Amygdala (tissue), 56 donors: ENCODE measurements at places on chromosomes 11 and 22.
A peak's percentile ranks its signal among the peaks of the same experiment; 100 is the strongest.

DNA sequence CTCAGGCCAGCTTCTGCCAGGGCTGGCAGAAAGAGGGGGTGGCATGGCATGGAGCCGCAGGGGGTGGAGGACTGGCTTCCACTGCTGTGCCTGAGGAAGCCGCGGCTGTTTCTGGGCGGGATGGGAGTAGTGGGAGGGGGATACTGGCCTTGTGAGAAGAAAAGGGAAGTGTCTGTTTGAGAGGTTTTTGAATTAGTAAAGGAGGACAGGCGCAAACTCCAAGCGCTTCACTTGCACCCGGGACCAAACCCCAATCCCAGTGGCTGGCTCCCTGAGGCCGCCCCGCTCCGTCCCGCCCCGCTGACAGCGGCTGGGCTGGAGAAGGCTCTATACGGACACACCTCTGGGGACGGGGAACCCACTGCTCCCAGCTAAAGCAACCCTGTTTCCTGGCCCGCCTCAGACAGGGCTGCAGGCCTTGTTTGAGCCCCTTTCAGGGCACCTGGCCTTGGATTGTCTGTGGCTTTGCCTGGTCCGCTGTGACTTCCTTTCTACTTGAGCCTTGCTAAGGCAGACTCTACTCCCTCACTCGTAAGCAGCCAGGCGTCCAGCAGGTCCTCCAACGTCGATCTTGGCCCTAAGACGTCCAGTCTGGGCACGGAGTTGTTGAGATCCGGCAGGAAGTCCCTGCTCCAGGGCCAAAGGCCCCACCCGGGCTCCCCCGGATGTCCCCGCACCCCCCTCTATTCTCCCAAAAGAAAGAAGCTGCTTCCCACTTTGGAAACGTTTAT lies 2.2 kb downstream of the APOA1 start:
- no peak for DNase-seq

- DNase-seq, result no peak
Measured at GRCh38 chr11:66473608-66474515, 6.4 kb upstream of the DPP3 start.

DNA sequence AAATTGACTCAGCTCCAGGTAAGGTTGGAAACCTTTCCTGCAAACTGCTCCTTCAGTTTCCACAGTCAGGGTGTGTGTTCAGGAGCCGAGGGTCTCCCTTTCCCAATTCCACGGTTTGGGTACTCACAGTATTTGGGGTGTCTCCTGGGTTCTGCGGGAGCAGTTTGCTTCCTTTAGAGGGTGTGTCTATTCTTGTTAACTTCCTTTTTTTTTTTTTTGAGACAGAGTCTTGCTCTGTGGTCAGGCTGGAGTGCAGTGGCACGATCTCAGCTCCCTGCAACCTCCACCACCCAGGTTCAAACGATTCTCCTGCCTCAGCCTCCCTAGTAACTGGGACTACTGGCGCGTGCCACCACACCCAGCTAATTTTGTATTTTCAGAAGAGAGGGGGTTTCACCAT lies 251.4 kb downstream of the LUZP2 start:
- DNase-seq, result no peak

- no peak for DNase-seq
Measured at GRCh38 chr11:135002236-135002635, 590.2 kb upstream of the B3GAT1 start.

DNA sequence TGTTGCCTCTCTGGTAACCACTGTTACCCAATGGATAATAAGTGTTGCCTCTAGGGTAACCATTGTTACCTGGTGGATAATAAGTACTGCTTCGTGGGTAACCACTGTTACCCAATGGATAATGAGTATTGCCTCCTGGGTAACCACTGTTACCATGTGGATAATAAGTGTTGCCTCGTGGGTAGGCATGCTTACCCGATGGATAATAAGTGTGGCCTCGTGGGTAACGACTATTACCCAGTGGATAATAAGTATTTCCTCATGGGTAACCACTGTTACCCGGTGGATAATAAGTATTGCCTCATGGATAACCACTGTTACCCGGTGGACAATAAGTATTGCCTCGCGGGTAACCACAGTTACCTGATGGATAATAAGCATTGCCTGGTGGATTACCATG lies 13.8 kb upstream of the NXPE4 start:
- DNase-seq, result no peak

DNA sequence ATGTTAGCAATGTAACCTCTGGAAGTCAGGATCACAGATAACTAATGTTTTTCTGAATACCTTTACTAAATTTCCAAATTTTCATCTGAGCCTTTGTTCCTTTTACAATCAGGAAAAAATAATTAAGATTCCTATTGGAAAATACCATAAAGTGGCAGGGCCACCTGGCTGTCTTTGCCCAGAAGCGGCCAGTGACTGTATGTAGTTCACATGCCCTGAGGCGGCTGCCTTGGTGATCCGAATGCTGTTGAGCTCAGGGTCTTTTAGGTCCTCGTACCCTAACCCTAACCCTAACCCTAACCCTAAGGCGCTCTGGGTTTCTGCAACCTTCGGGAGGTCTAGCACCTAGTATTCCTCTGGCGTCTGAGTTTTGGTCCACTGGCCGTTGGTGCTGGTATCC lies 8.5 kb upstream of the ARFGAP3 start:
- no peak for DNase-seq

DNA sequence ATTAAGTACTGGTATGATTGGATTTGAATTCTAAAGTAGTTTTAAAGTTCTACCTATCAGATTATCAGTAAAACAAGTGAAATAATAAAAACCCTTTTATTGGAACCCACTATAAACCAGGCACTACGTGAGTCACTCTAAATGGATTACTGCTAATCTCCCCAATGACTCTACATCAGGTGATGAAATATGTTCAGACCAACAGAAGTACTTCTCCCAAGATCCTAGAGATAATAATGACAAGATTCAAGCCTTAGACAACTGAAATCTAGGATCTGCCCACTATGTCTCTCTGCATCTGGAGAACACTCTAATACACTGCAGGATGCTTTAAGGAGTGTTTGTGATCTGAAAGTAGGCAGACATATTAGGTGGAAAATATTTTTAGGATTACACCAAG lies 652.1 kb upstream of the CHORDC1 start:
- no peak for DNase-seq

DNA sequence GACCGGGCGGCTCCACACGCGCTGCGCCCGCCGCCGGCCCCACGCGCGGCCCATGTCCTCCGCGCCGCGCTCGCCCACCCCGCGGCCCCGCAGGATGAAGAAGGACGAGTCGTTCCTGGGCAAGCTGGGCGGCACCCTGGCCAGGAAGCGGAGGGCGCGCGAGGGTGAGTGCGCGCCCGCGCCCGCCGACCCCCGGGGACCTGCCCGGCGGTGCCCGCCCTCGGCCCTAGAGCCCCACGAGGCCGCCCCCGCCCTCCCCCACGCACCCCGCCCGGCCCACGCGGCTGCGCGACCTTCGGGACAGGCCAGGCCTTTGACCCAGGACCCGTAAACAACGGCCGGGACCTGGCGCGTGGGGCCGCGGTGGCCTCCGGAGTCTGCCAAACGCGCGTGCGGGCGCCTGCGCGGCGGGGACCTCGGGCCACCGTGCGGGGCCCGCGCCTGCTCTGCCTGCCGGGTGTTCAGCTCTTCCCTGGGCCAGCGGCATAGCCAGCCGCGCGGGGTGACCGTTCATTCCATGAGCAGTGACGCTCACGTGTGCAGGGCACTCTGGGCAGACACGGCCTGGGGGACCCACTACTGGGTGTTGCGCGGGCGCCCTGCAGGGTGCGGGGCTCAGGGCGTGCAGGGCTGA lies at the start of gene PARVB:
PARVB (plus strand) TSS at position 15 of the 634 bp plus-strand sequence; CDS start at position 53, 38 bp downstream.
- no peak for DNase-seq

DNA sequence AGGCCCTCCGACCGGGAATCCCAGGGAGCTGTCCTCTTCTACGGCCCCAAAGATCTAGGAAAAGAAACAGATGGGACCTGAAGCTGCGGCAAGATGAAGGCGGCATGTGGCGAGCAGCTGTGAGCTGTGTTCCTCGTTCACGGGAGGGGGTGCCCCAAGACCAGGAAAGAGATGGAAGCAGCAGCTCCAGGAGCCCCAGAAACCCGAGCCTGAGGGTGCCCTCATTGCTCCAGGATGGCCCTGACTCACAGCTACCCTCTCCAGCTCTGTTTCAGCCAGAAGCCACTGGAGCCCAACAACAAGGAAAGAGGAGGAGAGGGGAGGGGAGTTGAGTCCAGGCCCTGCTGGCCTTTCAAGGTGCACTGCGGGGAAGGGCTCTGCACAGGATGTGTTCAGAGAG lies 23.7 kb upstream of the NAP1L4 start:
- no peak for DNase-seq

DNA sequence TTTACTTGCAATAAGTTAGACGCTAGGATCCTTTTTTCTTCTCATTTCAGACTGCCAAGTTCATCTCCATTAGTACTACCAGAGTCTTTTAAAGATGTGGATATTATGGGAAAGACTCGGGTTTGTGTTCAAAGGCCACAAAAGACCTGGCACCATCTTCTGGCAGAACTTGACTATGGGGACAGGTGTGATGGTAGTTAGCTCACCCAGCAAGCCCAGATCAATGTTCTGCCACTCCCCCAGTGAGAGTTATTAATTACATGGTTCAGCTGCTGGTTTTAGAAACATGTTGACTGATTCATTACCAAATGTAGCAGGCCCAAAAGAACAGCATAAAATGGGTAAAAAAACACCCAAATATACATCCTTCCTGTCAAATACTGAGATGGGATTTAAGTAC lies 333.5 kb upstream of the PITPNB start:
- DNase-seq, result no peak

- DNase-seq, result no peak
Measured at GRCh38 chr11:12291766-12292165, 85.6 kb upstream of the PARVA start.

DNA sequence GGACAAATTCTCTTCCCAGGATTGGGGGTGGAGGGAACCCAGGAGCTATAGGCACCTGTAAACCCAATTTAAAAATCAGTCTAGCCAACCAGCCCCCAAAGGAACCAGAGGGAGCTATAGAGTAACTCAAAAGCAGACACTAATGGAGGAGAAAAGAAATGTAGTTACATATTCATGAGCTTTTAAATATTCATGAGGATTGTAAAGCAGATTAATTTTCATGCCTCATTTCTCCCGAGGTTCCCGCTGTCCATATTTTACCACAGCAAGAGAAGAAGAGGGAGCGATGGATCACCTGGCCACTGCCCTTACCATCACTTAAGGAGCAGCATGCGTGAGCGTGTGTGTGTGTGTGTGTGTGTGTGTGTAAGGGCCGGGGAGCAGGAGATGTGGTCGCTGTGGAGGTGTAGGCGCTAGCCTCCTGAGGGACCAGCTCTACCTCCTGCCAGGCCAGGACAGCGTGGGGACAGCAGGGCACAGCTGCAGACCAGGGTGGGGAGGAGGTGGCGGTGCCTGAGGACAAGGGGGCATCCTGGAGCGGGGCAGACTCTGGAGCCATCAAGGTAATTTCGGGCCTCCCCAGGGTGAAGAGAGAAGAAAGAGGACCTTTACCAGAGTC lies 100.7 kb upstream of the THY1 start:
- DNase-seq, result no peak

GRCh38 chr22:45328822-45329529 lies 19.2 kb downstream of the FAM118A start:
- peak; percentile 9 for DNase-seq

DNA sequence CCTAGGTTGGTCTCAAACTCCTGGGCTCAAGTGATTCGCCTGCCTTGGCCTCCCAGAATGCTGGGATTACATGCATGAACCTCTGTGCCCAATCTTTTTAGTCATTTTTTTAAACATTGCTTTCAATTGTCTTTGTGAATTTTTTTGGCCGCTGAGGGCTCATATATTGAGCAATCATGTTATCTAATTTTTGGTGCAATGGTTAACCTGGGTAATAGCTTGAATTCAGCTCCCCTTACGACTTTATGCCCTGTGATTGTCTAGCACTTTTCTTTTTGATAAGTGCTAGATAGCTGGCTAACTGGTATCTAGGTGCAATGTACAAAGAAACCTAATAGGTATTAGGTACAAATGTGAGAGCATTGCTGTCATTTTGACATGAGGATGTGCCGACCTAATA lies 35.3 kb upstream of the CAT start:
- DNase-seq, result no peak

DNA sequence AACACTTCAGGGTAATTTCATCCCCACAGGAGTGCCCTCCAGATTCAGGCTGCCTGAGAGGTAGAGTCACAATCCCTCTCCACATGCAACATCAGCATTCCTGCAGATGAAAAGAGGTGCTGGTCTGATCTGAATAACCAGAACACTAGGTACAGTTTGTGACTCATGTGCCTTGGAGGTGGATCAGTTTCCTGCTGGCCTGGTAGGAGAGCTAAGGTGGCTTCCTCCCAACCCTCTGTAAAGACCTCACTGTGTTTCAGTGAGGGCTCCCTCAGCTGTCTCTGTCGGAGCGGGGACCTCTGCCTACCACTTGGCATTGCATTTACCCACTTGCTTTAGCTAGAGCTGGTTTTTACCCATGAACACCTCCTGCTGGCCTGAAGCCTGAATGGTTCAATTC lies 7.6 kb downstream of the OR9G1 start:
- no peak for DNase-seq

GRCh38 chr11:75903276-75903675 lies 88.3 kb downstream of the UVRAG start:
- no peak for DNase-seq

GRCh38 chr22:17137170-17137569 lies 16.0 kb upstream of the TMEM121B start:
- DNase-seq, result no peak

- DNase-seq, result no peak
Measured at GRCh38 chr11:35116762-35117640, 22.0 kb upstream of the CD44 start.

DNA sequence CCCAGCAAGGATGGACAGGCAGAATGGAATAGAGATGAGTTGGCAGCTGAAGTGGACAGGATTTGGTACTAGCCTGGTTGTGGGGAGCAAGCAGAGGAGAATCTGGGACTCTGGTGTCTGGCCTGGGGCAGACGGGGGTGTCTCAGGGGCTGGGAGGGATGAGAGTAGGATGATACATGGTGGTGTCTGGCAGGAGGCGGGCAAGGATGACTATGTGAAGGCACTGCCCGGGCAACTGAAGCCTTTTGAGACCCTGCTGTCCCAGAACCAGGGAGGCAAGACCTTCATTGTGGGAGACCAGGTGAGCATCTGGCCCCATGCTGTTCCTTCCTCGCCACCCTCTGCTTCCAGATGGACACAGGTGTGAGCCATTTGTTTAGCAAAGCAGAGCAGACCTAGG lies 2.3 kb downstream of the GSTP1 start:
- no peak for DNase-seq

GRCh38 chr11:123354371-123354975 lies 75.6 kb upstream of the GRAMD1B start:
- DNase-seq, result no peak

DNA sequence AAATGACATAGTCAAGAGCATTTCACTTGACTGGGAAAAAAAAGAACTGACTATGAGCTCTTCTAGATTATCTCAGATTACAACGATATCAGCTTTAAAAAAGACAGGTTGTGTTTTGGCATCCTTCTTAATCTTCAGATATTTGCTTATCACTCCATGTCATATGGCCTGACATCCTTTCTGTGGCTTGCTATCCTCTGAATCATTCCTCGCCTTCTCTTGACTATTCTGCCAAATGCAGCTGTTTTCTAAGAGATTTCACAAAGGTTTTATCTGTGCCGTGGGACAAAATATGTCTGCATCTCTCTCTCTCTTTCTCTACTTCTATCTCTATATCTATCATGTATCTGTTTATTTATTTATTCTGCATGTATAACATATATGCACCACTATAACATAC lies 746.1 kb downstream of the CNTN5 start:
- DNase-seq, result no peak
